ENCODE measurements at places on chromosomes 1 and 21.

GRCh38 chr1:17933971-17934370 is 173.6 kb upstream of the IGSF21 start:
- DNase-seq, result no peak

DNA sequence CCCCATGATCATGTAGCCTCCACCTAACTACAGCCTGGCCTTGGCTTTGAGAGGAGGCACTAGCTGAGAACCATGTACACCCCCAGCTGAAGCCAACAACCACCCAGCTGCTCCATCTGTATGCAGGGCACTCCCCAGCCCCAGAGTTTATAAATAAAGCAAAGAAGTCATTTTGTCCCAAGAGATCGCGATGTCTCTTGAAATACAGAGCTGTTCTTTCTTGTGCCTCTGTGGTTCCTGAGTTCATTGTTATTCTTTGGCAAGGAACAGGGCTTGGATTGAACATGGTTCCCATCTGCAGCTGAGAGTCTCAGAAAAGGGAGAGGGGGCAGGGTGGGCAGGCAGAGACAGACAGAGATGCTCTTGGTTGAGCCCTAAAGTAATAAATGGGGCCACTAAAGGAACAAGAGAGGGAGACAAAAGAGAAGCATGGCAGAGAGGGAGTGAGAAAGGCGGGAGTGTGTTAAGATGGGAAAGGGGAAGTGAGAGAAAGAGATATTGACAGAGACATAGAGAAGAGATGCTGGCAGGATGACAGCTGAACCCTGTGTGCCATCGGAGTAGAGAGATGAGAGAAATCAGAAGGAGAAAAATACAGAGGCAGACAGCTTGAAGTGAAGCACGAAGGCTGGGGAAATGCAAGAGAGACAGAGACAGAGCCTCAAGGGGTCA is 63.3 kb downstream of the TNR start:
- DNase-seq, result no peak

DNA sequence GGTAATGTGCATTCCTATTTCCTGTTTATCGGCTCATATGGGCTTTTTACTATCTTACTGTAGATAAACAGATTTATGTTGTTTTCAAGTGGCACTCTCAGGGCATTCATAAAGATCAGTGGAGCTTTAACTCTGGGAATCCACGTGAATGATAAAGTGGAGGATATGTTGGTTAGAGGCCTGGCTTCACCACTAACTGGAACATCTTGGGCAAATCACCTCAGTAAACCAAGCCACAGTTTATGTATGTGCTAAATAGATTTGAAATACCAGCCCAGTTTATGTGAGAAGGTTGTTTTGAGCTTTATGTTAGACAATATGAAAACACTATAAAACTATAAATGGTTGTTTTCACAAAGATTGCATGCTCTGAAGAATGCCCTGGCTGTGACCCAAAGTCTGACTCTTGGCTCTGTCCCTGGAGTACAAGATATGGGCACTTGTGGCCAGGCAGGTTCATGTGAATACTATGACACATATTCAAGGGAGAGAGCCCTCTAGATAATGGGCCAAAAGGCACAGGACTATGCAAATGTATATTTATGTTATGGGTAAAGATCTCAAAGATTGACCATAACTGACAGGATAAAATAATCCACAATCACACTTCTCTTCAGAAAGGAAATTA is 36.7 kb downstream of the FAM163A start:
- DNase-seq, result no peak

DNA sequence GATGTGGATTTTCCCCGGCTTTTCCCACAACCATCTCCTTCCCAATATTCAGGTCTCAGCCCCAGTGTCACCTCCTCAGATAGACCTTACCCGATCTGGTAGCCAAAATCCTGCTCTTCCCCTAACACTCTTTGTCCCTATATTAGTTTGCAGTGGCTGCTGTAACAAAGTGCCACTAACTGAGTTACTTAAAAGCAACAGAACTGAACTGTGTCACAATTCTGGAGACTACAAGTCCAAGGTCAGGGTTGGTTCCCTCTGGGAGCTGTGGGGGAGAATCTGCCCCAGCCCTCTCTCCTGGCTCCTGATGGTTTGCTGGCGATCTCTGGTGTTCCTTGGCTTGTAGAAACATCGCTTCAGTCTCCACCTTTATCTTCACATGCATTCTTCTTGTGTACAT is 64.0 kb downstream of the NENF start:
- no peak for DNase-seq

- no peak for DNase-seq
These were observed 36.5 kb upstream of the KCNJ15 start for GRCh38 chr21:38220270-38220737.

DNA sequence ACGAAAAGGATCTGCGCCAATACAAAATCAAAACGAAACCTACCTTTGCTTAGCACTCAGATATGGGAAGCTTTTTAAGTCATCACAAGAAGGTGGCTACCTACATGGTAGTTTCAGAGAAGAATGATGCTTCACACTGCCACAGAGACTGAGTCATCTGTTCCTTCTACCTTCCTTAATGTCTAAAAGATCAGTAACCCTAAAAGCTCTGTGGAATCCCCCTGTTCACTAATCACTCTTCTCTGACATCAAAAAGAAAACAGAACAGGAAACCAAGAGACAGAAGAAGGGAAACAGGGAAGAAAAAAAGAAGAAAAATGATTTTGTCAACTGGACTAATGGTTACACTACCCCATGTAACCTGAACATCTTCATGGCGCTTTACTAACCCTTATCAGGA is 177.2 kb downstream of the SMYD3 start:
- peak; percentile 5 for DNase-seq

GRCh38 chr1:220067269-220068204 is 21.2 kb upstream of the EPRS1 start:
- DNase-seq, result no peak

- DNase-seq, result no peak
These were observed 16.5 kb downstream of the ADAM30 start for GRCh38 chr1:119879510-119880434.

- DNase-seq, result no peak
These were observed 1.1 kb upstream of the OR14I1 start for GRCh38 chr1:248703674-248704073.

Measured in CD4-positive, alpha-beta T cell treated with Interleukin-4 for 4 hours (primary cell).